ENCODE measurements at places on chromosomes 1 and 21. TPM values are rescaled to one million over a fixed set of nuclear protein-coding genes. Genes with fewer than 3 reads are reported as not detected.

Gene LZIC
- total RNA-seq, result 50.3 TPM

Gene CFHR4
- not detected for total RNA-seq

Gene VCAM1
- total RNA-seq, result 24.8 TPM

Gene FCAMR
- total RNA-seq, result not detected

Gene TRAF3IP3
- total RNA-seq, result 0.65 TPM
